ENCODE measurements at places on chromosomes 13 and 19.

GRCh38 chr19:19403373-19403901 lies 2.0 kb upstream of the GATAD2A start:
- no peak for DNase-seq

DNA sequence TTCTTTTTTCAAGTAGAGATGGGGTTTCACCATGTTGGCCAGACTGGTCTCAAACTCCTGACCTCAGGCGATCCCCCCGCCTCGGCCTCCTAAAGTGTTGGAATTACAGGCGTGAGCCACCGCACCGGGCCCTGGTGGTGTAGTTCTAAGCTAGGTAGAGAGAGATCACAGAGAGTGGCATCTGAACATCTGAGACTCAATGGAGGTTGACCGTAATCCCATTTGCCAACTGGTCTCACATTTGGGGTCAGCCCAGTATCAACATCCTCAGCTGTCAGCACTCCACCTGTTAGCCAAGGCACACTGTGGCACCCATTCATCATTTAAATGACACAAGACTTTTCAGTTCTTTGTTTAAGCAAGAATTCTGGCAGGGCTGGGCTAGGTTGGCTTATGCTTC lies 8.1 kb downstream of the SELENOW start:
- no peak for DNase-seq

DNA sequence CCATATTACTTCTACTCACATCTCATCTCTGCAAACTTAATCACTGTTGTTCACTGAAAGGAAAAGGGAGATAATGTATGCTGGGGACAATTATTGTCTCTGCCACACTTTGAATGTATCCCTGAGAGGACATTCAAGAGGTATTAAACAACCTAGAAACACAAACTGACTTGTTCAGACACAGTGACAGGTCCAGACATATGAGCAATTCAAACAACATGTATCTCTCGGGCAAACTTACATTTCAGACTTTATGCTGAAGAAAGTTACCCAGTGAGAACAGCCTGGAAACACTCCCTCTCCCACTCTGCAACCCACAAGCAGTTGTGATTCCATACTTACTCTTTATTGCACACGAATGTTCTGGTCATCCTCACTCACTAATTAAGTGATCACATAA lies 968.7 kb upstream of the SLC10A2 start:
- no peak for DNase-seq

- no peak for DNase-seq
These were observed 2.0 kb downstream of the ZFP36 start for GRCh38 chr19:39408392-39409207.

DNA sequence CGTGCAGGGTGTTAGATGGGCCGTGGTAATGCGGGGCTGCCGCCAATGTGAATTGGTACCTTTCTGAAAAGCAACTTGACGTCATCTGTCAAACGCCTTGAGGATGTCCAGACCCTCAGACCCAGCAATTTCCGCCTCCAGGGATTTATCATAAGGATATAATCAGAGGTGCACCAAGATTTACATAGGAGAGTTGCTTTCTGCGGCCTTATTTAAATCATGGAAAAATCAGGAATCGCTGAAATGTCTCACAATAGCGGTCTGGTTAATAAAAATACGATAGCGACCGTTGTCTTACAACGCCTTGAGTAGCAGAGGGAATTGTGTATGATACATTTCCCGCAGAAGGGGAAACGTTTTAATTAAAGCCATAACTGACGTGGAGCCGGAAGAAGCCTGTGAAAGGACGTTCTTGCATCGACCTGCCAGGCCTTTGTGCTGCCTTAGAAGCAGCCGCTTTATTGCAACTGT lies 32.3 kb upstream of the NDUFS7 start:
- DNase-seq: no peak

DNA sequence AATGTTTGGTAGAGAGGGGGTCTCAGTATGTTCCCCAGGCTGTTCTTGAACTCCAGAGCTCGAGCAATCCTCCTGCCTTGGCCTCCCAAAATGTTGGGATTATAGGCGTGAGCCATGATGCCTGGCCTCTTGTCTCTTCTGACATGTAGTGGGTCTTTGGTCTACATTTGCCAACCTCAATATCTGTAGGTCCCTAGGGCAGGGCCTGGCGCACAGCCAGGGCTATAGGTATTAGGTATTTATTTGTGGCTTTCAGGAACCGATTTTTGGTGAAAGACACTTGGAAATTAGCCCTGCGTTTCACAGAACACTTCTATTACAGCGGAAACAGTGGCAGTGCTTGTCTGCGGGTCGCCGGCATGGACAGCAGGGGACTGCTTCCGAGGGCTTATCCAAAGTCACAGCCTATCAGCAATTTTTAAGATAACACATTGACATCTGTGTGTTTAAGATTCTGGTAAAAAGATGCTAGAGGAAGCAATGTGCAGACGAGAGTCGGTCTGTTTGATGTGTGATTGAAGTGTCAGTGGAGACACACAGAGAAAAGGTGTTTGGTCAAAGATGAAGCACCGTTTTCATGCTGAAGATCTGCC lies 14.5 kb downstream of the ZNF536 start:
- no peak for DNase-seq

DNA sequence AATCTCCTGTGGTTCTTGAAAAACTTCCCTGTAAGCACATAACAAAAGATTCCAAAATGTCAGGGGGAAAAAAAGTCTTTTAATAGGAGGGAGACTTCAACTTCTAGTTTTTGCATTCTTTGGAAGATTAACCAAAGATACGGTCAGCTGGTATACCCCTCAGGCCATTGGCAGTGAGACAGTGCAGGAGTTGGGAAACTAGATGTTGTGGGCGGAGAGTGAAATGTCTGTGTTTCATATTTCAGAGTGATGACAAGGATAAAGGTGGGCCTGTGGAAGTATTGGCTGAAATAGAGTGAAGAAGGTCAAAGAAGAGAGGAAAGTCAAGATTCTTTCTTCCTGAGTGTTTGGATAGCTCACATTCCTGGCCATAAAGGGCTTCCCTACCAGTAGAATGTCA lies 40.8 kb downstream of the CYP2B6 start:
- DNase-seq: no peak
